ENCODE measurements at places on chromosomes 5 and 9.

- no peak for DNase-seq
Observed at GRCh38 chr5:15393146-15393545, 106.8 kb upstream of the FBXL7 start.

DNA sequence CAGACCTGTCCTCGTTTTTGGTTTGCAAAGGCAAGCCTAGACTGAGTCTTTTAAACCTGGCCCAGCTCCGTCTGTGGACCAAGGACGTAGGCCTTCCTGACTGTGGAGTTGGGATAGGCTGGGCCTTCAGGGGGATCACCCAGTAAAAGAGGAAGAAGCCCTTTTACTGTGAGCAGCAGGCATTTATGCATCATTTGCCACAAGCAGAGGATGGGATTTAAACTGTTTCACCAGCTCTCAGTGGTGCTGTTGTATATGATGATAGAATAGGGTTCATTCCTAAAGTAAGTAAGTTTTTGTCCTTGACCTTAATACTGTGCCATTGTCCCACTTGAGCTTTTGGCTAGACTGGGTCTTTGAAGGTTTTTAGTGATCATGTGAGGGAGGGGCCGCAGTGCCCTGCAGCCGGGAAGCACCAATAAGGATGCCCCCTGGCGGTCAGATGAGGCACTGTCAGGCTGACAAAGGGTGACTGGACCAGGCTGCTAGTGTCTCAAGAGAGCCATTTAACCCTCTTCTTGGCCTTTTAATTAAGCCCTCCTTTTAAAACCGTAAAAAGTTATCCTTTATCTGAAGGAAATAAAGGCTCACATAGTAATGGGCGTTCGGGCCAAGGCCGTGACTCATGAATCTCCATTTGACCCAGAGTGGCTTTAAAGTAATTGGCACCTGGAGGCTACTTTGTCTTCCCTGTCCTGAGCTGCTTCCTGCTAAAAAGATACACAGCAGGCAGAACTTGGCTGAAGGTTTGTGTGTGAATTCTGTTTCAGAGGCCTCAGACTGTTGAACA, 74.0 kb downstream of the UBAP1 start:
- DNase-seq, result peak; percentile 63

GRCh38 chr5:138385660-138386059, 33.2 kb downstream of the KDM3B start:
- no peak for DNase-seq

GRCh38 chr9:18442629-18443491, 31.1 kb upstream of the ADAMTSL1 start:
- peak; percentile 88 for DNase-seq
